Activated CD8-positive, alpha-beta T cell treated with anti-CD3 and anti-CD28 coated beads for 36 hours (primary cell): ENCODE measurements at places on chromosomes 6 and 20.

DNA sequence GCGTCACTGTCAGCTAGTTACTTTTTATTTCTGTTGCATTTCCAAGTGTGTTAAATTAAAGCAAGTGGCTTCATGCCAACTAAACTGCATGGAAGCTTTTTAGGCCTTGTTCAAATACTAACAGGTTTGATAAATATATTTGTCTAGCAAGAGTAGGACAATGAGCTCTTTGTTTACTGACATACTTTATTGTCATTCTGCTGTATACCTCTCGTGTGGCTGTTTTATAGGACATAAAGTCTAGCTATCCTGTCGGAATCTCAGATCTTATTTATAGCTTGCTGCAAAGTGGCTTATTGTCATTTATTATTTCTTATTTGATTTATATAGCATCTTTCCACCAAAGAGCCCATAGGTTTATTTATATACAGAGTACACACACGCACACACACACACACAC lies 711.1 kb downstream of the KIF16B start:
- no peak for DNase-seq

DNA sequence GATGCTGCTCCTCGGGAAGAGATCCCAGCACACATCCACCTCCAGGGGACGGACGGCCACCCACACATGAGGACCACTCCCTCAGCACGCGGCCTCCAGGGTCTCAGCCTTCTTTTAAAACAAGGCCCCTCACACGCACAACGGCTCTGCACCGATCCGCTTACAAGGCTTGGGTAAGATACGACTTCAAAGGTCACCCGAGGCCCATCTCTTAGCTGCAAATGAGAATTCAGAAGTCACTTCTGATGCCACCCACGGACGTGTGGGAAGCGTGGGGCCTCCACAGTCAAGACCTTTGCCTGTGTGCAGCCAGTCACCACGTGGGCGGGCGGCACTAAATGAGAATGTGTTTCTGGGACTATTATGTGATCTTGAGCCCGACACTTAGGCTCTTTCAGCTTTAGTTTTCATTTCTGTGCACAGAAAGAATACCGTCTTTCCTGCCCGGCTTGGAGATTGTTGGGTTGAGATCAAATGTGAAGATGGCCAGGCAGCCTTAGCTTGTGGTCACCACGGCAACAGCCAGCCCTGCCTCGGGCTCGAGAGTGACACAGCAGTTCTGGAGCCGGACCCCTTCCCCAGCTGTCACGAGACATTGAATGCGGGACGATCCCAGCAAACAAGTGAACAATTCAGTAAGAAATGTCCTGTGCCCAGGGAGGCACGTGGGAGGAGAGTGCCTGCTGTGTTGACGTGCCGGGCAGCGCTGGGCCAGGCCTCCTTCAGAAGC lies 91.6 kb downstream of the RAMACL start:
- peak; percentile 78 for DNase-seq

GRCh38 chr20:15802020-15802419 lies 771.2 kb downstream of the KIF16B start:
- DNase-seq, result no peak

- DNase-seq, result peak; percentile 74
Observed at GRCh38 chr6:31585491-31585890, 586 bp upstream of the LST1 start.

DNA sequence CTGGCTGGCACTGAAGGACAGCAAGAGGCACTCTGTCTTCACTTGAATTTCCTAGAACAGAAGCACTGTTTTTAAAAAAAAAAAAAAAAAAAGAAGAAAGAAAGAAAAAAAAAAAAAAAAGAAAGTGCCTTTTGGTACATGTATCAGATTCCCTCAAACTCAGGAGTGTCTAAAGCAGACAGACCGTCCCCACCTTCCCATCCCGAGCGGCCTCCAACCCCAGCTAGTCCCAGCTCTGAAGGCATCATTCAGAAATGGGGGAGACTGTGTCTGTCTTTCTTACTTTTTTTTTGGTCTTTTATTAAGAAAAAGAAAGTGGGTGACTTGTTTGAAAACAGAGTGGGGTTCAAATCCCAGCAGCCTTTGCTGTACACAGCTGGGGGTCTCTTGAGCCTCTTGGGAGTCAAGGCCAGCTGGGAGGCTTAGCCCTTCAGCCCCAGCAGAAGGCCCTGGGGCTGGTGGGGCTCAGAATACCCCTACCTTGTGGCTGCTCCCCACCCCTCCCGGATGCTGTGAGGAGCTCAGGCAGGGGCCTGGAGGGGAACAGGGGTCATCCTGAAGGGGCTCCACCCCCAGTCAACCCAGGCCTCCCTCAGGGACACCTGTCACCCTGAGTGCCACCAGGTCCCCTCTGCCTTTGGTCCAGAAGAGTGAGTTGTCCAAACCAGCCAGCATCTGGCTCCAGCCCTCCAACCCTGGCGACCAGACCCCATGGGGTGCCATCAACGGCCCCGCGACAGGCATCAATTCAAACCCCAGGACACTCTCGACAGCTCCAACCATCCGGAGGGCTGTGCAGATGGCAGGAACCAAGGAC lies 128.3 kb downstream of the TAF4 start:
- DNase-seq, result no peak

DNA sequence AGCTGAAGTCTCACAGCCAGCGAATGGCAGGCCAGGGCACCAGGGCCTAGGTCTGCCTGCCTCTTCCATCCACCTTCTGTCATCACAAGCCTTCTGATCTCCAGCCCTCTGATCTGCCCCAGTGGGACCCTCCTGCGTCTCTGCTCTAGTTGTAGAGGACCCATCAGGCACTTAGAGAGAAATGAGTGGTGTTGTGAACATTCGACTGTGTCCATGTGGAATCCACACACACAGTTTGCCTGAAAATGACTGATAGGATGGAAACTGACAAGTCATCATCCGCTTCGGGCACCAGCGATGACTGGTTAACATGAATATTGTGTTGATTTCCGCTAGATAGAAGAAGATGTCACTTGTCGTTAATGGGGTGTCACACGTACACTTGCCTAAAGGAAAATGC lies 221.0 kb downstream of the PTPRT start:
- no peak for DNase-seq

GRCh38 chr6:73521351-73521985 lies 636 bp upstream of the EEF1A1 start:
- DNase-seq, result no peak

DNA sequence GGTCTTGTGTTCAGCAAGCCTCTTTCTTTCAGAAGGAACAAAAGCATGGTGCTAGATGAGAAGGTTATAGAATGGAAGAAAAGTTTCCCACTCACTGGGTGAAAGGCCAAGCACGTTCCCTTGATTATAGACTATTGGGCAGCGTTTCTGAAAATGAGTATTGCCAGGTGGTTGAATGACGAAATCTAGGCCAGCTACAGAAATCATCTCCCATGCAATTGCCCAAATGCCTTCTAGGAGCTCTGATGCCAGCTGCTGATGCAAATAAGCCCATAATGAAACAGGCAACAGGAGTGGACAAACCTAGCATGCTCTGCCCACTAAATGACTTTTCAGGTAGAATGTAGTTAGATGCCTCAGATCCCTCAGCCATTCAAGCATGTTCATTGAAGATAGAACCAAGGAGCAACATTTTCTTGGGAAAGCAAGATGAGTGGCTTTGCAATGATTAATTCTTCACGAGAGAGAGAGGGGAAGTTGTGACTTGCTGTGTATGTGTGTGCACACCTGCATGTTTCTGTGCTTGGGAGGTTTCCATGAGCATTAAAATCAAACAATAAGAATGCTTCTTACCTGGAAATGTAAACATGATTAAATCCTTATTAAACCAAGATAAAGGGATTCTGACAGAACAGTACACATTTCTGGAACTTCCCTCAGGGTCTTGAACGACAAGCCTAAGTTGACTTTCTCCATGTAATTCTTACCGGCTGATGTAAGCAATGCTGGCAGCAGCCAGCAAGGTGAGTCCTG lies 43.6 kb downstream of the ADTRP start:
- no peak for DNase-seq

DNA sequence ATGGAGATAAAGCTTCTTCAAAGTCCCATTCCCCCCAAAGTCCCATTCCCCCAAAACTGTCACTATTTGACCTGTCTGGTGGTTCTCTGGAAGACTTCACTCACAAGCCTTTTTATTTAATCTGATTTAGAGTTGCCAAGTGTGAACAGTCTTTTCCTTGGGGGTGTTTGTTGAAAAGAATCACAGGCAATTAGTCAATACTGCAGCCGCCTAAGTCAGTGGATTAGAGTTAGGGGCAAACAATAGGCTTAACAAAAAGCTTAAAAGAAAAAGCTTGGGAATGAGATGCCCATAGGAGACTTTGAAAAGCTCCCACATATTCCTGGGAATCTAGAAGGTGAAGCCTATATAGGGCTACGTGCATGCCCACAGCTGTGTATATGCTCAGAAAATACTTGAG lies 8.0 kb upstream of the RIPOR2 start:
- no peak for DNase-seq

DNA sequence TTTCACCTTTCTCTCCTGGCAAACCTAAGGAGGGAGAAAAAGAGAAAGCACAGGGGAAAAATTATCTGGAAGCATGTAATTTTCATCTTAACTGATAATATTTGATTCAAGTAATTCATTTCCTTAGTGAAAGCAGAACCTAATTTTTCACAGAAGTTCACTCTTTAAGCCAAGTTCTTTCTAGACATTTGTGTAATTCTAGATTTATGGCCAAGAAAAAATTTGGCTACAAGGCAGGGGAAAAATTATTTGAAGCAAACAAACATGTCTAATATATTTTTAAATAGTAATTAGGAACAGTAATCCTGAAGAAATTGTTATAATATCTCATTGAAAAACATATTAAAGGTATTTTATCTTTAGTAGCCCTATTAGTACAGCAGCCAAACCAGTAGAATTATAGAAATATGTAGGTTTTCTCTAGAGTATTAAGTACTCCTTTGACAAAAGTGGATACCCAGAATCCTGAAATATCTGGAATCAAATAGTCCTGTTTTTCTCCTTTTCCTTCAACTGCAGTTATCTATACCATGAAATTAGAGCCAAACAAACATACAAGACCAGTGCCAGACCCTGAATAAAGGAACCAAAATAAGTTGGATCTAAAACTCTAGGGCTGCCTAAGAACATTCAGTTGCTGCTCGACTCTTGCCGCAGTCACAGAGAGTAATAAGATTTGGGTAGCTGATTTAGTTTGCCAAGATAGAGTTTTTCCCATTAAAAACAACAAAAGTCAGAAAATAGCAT lies 116.5 kb downstream of the COL12A1 start:
- DNase-seq, result no peak

GRCh38 chr6:4732691-4733315 lies 43.4 kb upstream of the CDYL start:
- no peak for DNase-seq

DNA sequence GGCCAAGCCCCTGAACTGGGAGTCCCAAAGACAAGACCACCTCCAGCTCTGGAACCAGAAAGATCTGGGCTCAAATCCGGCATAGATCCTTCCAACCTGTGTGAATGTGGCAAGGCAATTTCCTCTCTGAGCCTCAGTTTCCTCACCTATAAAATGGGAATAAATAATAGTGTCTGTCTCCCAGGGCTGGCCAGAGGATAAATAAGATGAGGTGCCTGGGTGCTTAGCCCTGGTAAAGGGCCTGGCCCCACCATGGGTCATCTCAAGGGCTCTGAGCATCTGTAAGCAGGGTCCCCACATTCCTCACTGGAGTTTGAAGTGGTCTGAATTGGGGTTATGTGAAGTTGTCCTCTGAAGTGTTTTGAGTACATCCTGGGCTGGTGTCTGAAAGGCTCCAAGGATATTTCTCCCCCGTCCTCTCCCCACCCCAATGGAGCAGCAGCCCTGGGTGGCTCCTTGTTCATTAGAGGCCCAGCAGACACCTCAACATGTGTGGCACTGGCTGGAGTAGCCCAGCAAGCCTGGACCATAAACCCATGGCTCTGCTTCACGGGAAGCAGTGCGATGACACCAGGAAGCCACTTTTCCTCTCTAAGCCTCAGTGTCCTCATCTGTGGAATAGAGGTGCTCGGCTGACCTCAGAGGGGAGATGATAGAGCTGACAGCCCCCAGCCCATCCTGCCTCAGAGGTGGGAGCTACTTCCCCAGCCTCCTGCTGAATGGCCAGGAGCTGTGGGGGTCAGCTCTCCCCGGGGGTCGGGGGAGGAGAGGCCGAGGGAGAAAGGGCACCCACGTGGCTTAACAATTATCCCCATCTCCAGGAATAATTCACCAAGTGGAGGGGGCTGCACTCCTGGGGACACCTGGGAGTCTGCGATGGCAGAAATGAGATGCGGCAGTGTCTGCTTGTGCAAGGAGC lies 48.0 kb downstream of the HNF4A start:
- no peak for DNase-seq

- DNase-seq, result no peak
Observed at GRCh38 chr20:46701057-46701456, 8.4 kb upstream of the SLC2A10 start.

- DNase-seq, result no peak
Observed at GRCh38 chr6:37007340-37008043, 2.0 kb downstream of the FGD2 start.

DNA sequence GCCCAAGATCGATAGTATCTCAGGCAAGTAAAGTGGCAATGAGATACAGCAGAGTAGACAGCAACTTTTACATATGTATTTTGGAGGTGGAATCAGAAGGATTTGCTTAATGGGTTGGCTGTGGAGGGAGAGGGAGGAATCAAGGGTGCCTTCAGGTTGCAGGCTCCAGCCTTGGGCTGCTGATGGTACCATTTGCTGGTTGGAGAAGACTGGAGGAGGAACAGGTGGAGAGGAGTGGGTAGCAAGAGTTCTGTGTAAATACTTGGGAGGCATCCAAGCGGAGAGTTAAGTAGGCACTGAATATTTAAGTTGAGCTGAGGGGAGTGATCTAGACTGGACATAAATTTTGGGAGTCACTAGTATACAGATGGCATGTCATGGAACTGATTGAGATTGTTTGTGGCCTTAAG lies 5.2 kb downstream of the BICRAL start:
- no peak for DNase-seq

DNA sequence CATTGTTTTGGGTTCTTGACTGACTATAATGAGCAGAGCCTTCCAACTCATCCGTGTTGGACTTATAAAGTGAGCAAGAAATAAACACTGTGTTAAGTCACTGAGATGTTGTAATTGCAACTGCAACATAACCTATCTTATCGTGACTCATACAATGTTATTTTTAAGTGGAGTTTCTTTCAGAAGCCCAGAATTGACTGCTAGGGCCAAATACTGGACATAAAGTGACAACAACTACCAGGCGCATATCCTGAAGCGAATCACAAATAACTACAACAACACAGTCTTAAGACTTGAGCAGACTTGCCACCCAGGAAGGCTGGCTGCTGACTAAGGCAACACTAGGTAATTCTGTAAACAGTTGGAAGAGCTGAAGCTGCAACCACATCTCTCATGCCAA lies 326.6 kb downstream of the COL12A1 start:
- DNase-seq, result no peak

GRCh38 chr6:143336446-143337152 lies 113.9 kb downstream of the ADAT2 start:
- no peak for DNase-seq

DNA sequence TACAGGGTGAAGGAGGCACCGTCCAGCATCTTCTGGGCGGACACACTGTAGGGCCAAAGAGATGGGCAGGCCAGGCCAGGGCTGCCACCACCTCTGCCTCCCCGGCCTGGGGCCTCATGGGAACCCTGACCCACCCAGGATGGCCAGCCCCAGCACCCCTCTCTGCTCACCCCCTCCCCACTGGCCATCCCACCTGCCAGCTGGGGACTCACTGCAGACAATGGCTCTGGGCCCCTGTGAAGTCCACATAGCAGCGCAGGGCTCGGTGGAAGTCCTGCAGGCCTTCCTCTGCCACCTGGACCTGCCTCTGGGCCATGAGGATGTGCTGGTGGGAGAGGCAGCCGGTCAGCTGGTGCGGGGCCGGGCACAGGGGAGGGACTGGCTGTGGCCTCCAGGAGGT lies 3.6 kb upstream of the C20orf144 start:
- DNase-seq, result no peak
